ENCODE measurements at places on chromosomes 12 and 14.

- no peak for DNase-seq
Observed at GRCh38 chr14:36383767-36384431, 63.5 kb upstream of the MBIP start.

- DNase-seq, result no peak
Observed at GRCh38 chr14:92341791-92342190, 18.8 kb downstream of the SLC24A4 start.

DNA sequence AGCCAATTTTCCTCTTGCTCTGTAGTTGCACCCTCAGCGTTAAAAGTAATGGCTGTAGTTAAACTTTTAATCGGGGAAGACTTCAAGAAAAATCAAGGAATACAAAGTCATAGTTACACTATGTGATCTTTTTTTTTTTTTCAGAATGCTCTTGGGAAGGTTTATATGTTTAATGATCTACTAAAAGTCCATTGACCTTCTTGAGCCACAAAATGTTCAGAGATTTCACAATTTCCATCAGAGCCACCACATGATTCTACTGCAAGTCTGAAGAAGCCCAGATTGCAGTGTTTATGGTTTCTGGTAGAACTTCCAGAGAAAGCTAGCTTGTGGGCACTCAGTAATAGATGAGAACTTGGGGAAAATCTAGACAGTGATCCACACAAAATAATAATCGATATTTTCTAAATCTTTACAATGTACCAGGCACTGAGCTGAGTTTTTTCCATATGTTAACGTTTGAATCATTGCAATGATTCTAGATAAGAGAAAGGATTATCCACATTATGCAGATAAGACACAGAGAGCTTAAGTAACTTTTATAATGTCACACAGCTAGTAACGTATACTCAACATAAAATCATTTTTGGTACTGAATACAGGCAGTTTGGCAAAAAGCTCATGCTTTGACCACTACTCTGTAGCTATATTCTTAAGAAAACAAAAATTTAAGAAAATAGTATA is 38.3 kb downstream of the GYS2 start:
- no peak for DNase-seq

DNA sequence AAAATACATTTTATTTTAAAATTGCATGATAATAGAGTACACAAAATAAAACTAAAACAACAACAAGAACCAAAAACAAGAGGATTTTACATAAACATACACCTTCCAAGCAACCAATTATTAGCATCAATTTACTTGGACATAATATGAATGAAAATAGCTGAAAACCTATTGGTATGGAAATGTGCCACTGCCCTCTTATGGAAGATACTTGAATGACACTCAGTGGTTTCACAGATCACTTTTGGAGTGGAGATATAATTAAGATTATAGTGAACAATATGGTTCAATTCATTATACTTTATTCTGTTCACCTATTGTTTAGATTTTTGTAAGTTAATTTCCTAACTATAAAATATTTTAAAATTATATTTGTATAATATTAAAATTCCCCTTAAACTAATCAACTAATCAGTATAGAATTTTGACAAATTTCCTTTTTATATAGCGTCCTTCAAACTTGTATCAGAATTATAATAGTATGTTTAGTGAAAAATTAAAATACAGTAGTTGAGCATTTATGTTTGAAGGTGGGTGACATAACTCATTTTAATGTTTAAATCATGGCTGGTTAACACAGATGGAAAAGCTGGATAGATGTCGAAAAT is 70.1 kb downstream of the SLC6A15 start:
- DNase-seq, result peak; percentile 65

DNA sequence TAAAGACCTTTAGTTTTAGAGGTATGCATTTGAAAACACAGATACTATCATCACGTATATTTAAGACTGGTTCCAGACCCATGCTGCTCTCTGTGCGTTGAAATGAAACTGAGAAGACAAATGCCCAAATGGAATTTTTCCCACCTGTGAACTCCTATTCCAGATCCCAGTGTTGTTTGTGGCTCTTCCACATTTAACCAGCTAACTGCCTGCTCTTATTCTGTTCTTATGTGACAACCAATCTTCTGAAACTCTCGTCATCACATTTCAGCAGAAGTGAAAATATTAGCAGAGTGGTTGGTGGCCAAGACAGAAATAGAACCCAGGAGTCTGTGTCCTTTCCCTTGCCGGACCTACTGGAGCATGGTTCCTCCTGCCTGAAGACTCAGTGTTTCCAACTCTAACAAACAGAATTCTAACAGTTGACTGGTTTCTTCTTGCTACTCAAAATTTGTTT is 460.2 kb downstream of the RAD51B start:
- no peak for DNase-seq

DNA sequence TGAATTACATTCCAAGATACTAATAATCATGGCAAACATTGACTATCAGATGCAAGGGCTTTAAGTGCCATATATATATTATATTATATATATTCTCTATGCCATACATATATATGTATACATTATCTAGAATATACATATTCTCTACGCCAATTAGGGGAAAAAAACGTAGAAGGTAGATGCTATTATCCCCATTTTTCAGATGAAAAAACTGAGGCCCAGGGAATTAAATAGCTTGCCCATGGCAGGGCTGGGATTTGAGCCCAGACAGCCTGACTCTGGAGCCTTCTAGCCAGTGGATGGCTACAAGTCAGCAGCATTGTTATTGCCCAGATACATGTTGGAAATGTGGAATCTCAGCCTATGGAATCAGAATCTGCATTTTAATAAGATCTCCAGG is 116.0 kb upstream of the BTG1 start:
- DNase-seq, result no peak

DNA sequence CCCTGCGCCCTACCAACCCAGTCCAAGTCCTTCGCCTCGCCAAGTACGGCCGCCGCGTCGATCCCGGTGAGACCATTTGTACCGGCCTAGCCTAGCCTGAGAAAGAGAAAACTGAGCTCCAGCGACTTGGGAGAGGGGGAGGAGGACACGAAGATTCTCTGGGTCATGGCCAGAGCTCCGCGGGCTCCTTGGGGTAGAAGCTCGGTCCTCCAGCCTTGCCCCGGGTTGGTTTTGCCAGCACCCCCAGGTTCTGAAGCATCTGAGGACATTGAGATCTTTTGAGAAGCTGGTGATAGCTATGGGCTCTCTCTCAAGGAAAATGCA is 7.3 kb downstream of the LHX5 start:
- no peak for DNase-seq

DNA sequence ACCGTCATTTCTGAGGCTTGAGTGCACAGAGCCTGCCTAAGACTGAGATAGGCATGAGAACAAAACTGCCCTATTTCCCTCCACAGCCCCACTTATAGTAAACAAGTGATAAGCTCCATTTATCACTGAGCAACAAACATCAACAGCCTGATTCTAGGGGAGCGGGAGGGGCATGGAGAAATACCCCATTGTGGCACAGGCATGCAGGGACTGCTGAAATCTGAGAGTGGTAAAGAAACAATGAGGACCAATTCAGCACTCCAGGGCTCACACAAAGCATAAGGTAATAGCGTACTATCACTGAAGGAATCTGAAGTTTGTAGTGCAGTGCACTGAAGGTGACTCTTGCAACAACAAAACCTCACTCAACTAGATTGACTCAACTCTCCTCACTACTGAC is 186.7 kb downstream of the ANO2 start:
- DNase-seq, result no peak

GRCh38 chr12:4434706-4435425 is 10.7 kb downstream of the FGF6 start:
- DNase-seq, result peak; percentile 33

DNA sequence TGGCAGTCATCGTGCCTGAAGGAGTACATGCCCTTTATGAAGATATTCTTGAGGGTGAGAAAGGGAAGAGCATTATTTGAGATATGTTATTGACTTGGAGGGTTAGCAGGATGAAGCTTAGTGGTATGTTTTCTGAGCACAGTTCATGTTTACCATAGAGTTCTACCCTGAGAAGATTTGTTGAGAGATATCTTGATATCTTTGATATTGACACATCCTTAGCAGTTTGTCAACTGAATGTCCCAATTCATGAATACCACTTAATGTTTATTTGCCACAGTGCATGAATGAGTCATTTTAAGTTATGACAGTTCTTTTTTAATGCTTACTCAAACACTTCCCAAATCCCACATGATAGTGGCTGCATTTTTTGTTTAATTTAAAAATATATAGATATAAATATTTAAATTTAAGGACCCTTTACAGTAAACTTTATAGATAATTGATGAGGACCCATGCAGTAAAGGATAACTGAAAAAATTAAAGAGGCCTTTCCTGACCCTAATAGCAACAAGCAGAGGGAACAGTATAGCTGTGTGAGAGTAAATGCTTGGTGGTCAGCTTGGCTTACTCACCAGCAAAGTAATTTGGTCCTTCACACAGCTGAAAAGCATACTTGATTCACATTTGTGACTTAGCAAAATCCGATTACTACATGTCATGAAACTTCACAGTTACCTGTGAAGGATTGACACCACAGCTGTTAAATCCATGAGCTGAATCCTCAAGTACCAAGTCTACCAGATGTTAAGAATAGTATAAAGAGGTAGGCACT is 25.8 kb downstream of the SLC39A9 start:
- DNase-seq, result no peak

GRCh38 chr14:106578481-106578880 is 1052.1 kb downstream of the TMEM121 start:
- no peak for DNase-seq

DNA sequence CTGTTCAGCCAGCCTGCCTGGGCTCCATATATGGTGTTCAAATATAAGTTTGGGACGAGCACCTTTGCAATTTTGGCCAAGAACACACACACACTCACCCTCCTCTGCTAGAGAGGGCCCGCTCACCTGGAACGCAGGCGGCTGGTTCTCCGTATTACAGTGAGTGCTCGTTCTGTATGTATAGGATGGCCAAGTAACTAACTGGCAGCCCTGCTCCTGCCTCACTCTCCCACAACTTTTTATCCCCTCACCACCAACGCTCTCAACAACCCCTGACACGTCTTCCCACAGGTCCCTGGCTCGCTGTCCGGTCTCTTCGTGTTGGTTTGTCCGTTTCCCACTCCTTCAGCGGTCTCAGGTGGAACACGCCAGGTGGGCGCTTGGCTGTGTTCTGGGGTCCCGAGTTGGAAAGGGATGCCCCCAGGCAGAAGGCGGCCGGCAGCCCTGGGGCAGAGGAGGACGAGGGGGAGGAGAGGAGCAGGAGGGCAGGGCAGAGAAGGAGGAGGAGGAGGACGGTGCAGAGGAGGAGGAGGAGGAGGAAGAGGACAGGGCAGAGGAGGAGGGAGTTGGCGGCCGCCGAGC is 398 bp upstream of the MSRB3 start:
- no peak for DNase-seq

DNA sequence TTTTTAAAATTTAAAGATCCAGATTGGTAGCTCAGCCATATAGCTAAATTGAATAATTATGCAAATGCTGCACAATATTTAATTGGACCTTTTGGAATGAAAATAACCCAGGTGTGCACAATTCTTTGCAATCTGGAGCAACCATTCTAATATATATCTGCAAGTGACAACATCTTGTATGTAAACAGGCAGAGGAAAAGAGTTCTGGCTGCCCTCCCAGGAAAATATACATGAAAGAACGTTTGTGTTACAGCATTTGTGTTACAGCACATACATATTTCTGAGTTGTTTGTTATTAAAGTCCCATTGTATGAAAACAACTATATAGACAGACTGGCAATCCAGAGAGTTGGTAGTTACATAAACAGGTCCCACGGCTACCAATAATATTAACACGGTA is 377.5 kb downstream of the DIO2 start:
- DNase-seq, result no peak

GRCh38 chr14:60303745-60304144 is 54.7 kb downstream of the PPM1A start:
- no peak for DNase-seq

GRCh38 chr12:68113644-68114043 is 45.9 kb downstream of the IFNG start:
- peak; percentile 40 for DNase-seq

- DNase-seq, result no peak
Observed at GRCh38 chr12:90924406-90924805, 30.6 kb downstream of the CCER1 start.

DNA sequence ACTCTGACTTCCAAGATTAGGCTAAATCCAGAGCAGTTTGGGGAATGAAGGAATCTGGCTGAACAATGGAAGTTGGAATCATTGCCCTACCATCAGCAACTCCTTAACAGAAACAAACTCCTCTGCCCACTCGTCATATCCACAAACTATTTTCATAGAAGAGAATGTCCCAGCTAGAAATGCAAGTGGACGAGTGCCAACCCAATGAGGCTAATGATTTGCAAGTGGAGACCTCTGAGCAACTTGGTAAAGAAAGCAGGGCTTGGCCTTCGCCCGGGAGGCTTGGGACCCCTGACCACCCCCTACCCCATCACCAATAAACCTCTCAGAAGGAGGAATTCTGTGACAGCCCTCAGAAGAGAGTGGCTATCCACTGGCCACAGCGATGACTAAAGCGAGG is 40.0 kb upstream of the DDX11 start:
- DNase-seq, result no peak

- no peak for DNase-seq
Observed at GRCh38 chr12:69099201-69099837, 140.1 kb upstream of the CPSF6 start.

- no peak for DNase-seq
Observed at GRCh38 chr14:100155756-100156616, 3.5 kb downstream of the DEGS2 start.

DNA sequence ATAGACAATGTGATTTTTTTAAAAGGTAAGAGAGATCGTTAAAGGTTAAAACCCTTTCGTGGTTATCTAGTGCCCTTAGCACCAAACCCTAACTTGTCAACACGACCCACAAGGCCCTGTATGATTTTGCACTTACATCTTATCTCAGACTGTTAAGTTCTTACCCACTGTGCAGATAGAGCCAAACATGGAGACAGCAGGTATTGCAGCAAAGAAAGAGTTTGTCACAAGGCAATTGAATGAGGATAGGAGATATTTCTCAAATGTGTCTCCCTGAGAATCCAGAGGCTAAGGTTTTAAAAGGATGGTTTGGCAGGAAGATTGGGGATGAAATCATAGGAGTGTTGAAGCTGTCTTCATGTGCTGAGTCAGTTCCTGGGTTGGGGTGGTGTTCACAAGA is 313.4 kb downstream of the AEBP2 start:
- DNase-seq, result no peak

DNA sequence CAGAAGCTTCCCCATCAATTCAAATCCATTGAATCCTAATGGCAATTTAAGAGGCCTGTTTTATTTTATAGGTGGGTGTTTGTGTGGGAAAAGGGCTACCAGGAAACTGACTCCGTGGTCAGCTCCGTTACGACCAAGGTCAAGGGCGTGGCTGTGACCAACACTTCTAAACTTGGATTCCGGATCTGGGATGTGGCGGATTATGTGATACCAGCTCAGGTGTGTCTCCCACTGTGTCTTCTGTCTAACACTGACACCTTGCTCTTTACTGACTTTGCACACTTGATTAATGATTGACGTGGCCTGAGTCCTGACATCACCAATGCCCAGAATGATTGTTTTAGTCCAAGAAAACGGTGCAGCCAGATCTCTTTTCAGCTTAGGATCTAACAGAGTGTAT is 7.1 kb downstream of the P2RX4 start:
- DNase-seq, result no peak
